Germinal center (tissue), 1 donor: ENCODE measurements at places on chromosomes 1 and 21.

- no peak for DNase-seq
Measured at GRCh38 chr21:29501451-29501850, 202.7 kb downstream of the BACH1 start.

DNA sequence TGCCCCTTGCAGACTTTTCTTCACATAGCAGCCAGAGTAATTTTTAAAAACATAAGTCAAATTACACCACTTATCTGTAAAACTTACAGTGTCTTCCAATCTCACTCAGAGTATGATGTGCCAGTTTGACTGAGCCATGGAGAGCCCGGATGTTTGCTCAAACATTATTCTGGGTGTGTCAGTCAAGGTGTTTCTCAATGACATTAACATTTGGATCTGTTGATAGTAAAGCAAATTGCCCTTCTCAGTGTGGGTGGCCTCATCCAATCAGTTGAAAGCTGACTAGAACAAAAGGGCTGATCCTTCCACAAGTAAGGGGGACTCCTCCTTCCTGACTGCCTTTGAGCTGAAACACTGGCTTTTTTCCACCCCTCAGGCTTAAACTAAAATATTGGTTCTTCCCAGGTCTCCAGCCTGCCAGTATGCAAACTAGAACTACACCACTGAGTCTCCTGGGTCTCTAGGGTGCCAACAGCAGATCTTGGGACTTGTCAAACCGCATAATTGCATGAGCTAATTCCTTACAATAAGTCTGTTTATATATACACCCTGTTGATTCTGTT is 157.9 kb upstream of the CTTNBP2NL start:
- no peak for DNase-seq

DNA sequence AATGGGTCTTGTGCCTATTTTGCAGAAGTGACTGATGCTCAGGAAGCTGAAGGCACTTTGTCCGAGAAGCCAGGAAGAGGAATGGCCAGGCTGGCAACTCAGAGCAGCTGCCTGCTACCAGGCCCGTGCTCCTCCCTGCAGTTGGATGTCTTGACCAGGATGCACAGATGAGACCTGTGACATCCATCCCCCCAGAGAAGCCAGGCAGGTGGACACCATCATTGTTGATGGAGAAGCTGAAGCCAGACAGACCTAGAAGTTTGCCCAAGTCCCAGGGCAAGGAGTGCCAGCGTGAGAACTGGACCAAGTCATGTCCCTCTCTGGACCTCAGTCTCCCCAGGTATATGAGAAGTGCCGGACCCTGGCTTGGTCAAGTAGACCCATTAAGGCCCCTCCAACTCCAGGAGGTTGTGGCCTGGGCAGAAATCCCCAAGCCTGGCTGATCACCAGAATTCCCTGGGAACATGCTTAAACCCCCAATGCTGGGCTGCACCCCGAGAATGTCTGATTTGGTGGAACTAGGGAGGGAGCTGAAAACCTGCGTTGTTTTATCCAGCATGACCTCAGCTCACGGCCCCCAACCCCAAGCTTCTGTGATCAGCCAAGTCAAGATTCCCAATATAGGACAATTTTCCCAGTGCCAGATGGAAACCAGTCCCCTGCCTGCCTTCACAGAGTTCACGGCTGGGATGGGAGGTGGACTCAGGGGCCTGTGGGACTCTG is 82.4 kb downstream of the CAMK2N1 start:
- DNase-seq, result no peak

- no peak for DNase-seq
Measured at GRCh38 chr21:42373196-42373907, 7.0 kb upstream of the TFF1 start.

GRCh38 chr21:45264912-45265515 is 22.7 kb downstream of the POFUT2 start:
- no peak for DNase-seq

DNA sequence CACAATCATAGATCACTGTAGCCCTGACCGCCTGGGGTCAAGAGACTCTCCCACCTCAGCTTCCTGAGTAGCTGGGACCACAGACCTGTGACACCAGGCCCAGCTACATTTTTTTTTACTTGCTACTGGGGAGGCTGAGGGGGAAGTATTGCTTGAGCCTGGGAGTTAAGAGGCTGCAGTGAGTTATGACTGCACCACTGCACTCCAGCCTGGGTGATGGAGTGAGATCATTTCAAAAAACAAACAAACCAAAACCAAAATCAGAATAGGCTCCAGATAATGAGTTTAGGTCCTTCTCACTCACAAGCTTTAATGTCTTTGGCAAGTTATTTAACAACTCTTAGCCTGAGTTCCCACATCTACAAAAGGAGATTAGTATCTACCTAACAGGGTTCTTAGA is 22.8 kb downstream of the WDR26 start:
- no peak for DNase-seq
